ENCODE measurements at places on chromosomes 1 and 21.

DNA sequence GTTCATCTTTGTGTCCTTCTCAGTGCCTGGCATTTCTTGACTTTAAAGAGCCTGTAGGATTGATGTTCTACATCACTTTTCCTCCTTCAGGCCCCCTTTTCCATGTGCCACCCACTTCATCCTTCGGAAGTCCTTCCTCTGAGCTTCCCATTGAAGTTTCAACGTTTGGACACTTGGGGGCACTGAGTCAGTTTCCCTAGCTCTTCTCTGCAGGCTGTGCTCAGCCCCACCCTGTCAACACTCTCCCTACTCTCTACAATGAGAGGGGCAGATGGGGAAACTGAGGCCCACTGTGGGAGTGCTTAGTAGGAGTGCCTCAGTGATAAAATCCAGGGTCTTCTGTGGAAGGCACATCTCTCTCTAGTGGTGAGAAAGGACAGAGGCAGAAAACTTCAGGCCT is 11.9 kb downstream of the KCNJ10 start:
- no peak for DNase-seq

DNA sequence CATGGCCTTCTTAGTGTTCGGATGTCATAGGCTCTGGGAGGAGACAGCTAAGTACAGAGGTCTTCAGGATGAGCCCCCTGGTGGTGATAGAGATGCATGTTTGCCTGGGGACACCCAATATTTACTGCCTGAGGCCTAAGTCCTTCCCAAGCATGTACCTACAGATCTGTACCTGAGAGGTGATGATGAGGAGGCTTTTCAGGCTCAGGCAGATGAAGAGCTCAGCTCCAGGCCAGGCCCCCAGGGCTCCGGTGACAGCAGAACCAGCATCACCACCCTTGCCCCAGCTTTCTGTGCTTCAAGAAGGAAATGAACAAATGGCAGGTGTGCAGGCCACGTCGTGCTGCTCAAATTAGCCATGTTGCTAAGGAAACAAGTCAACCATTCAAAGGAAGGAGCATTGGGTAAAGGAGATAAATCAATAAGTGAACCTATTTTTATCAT is 21.1 kb downstream of the CACNA1E start:
- no peak for DNase-seq

DNA sequence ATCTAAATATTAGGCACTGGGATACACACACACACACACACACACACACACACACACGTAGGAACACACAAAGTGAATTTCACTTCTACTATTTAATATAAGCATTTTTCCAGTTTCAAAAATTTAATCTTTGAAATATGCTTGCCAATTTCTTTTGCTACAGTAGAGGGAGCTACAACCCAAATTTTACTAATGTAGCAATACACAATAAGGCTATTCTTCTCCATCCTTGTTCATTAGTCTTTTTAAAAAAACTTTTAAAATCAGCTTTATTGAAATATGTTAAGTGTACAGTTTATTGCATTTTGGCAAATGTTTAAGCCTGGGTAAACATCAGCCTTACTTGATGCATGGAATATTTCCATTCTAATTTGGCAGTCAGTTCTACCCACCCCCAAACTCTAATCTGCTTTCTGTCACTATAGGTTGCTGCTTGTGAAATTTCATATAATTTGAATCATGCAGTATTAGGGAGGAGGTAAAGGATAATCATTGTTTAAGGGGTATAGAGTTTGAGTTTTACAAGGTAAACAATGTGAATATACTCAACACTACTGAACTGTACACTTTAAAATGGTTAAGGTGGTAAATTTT is 93.0 kb upstream of the TENT5C start:
- DNase-seq: no peak

DNA sequence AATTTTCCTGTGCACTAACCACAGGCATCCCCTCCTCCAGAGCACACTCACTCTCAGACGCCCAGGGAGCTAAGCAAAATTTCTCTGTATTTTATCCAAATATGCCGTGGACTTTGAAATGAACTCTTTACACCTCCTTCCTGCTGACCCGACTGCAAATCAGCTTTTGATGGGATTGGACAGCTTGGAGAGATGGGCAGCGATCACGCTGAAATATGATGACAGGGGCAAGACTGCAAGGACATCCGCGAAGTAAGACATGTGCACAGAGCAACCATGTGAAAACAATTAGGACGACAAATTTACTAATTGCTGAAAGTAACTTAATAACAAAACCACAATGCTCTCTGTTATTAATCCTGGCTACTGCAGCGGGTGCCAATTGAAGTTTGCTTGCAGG is 64.6 kb upstream of the CLDN14 start:
- DNase-seq: no peak

GRCh38 chr1:216914974-216915373 is 191.7 kb upstream of the ESRRG start:
- DNase-seq: no peak

DNA sequence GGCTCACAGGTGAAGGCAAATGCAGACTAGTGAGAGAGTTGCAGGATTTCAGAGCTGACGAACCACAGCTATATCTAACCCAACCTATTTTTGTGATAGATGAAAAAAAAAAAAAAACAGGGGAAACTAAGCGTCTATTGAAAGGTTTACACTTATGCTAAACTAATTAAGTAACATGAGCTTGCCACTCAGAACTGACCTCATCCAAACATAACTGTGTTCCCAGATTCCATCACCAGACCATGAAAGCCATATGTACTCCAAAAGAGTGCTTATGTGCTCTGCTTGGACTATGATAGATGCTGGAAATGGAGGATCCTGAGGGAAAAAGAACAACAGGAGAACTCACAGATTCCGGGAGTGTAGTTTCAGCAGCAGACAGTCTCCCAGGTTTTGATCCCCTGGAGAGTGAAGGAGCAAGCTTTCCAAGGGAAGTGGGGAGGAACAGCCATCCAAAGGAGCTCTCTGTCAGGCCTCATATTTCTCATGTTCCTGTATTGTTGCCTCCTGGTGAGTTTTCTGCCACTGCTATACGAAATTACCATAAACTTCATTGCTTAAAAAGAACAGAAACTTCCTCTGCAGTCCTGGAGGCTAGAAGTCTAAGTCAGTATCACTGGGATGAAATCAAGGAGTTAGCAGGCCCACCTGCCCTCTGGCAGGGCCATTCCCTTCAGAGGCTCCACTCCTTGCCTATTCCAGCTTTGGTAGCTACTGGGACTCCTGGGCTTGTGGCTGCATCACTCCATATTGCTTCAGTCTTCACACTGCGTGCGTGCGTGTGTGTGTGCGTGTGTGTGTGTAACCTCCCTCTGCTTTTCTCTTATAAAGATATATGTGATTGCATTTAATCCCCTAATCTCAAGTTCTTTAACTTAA is 38.1 kb downstream of the NIBAN1 start:
- DNase-seq: no peak

GRCh38 chr1:54826226-54826816 is 25.2 kb upstream of the TTC22 start:
- DNase-seq: no peak

DNA sequence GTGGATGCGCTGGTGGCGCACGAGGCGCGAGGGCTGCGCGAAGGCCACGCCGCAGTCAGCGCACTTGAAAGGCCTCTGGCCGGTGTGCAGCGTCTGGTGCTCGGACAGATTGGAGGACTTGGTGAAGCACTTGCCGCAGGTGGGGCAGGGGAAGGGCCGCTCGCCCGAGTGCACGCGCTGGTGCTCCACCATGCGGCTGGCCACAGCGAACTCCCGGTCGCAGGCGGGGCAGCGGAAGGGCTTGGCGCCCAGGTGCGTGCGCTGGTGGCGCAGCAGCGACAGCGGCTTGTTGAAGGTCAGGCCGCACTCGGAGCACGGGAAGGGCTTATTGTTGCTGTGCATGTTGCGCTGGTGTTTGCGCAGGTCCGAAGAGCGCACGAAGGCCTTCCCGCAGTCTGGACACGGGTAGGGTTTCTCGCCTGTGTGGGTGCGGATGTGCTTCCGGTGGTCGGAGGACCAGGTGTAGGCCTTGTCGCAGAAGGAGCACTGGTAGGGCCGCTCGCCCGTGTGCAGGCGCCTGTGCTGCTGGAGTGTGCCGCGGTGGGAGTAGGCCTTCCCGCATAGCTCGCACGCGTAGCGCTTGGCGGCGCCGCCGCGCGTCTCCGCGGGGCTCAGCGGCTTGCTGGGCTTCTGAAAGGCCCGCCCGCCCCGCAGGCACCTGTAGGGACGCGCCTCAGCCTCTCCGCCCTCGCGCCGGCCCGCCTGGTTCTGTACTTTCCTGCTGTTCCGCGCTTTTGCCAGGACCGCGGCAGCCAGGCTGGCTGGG is 4.7 kb downstream of the ZNF648 start:
- no peak for DNase-seq

DNA sequence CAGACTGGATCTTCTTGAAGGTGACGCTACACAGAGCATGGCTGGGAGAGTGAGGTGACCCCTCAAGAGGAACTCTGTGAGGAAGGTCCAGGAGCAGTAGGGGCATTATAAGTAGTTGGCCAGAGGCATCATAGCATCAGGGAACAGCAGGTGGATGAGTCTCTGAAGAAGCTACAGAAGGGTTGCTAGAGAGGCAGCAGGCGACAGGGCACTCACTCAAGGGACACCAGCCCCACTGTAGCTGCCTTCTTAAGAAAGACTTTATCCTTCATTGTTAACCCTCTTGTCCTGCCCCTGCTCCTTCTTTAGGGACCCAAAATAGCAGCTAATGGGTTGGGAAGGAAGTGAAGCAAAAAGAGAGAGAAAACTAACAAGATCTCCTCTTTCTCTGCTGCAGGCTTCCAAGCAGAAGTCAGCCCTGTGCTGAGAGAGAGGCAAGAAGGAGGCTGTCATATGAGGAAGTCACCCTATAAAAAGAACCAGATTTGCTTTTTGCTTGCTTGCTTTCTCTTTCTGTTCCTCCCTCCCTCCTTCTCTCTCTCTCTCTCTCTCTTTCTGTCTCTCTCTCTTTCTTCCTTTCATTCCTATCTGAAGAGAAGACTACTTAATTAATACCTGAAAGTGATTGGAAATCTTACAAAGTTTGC is 7.7 kb upstream of the CD5L start:
- DNase-seq: no peak

DNA sequence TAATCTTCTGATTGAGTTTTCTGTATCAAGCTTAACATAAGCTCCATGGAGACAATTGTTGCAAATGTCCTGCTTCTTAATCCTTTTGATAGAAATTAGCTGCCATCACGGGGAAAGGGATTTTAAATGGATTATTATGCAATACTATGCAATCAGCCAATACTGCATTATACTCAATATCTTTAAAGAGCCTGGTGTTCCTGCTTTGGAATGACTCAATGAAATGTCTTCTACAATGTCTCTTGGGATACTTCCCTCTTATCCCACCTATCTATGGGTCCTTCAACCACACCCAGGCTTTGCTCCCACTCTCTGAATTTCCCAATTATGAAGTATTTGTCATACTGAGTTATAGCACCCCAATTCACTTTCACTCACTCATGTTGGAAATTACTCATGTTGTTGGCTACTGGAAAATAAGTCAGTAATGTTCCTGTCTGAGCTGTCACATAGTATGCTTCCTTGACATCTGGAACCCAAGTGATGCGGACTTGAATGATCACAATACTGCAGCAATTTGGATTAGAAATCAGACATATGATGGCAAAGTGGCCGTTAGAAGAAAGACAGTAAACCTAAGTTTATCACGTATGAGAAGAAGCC is 85.0 kb downstream of the TPR start:
- no peak for DNase-seq

GRCh38 chr1:169941982-169942830 is 48.5 kb upstream of the SCYL3 start:
- DNase-seq: no peak

DNA sequence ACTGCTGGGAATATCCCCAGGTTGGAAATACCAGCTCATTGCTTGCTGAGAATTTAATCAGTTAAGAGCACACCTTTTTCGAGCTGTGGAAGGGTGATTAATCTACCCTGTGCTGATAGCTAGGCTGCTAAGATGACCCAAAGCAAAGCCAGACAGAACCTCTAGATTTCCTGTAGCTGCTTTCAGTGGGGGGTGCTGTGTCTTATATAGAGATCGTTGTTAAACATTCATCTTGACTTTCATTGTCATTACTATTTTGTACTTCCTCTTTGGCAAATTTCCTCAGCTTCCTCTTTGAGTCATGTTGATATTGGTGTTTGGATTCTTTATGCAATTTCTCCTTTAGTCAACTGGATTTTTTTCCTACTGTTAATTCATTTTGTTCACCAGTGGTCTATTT is 155.3 kb downstream of the DISC1 start:
- no peak for DNase-seq

- DNase-seq: no peak
Observed at GRCh38 chr1:169795687-169796086, 980 bp upstream of the METTL18 start.
